ENCODE measurements at places on chromosomes 12 and 14.

GRCh38 chr14:89719366-89720075 is 235.0 kb downstream of the EFCAB11 start:
- no peak for DNase-seq

- DNase-seq, result no peak
Observed at GRCh38 chr14:30995689-30996088, 29.8 kb upstream of the AP4S1 start.

GRCh38 chr12:11896417-11896929 is 174.3 kb upstream of the BCL2L14 start:
- DNase-seq, result no peak

GRCh38 chr14:77154421-77154820 is 12.8 kb upstream of the ZDHHC22 start:
- DNase-seq, result peak; percentile 53

- no peak for DNase-seq
Observed at GRCh38 chr14:57704763-57705162, 161.1 kb downstream of the SLC35F4 start.

GRCh38 chr12:126191031-126191891 is 1126.0 kb downstream of the AACS start:
- no peak for DNase-seq

GRCh38 chr14:55721353-55721752 is 141.3 kb downstream of the KTN1 start:
- no peak for DNase-seq

DNA sequence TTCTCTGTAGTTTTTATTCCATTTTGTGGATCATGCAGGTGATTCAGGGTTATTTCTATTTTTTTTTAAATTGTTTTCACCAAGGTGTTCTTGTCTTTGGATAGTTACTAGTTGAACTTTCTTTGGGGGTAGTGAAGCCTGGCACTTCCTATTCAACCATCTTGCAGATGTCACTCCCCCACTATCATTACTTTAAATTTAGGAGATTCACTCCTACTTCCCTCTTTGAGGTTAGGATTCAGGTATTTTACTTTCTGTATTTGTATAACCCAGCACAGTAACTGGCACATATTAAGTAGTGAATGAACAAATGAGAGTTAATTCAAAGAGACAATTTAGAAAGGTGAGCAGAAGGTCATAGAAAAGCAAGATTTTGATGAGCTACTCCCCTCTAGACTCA is 255.6 kb downstream of the ATP23 start:
- DNase-seq, result no peak

- DNase-seq, result no peak
Observed at GRCh38 chr12:120474616-120474960, 5.0 kb upstream of the SRSF9 start.

- no peak for DNase-seq
Observed at GRCh38 chr14:64407329-64407728, 19.2 kb downstream of the MTHFD1 start.

DNA sequence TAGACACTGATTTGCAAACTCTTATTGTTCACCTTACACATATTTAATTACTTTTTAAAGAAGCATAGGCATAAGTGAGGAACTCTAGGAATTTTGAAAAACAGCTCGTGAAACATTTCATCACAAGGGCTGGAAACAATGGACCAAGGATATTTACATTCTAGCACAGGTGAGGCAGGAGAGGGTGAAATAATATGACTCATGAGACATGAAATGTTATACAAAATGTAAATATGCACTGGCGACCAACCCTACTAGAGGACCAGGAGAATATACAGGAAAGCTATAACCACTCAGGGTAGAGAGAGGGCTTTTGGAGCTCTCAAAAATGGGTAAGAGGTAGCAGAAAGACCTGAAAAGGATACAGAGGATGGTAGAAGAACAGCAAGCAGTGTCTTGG is 115.3 kb downstream of the PTGER2 start:
- no peak for DNase-seq

- no peak for DNase-seq
Observed at GRCh38 chr12:19484738-19485137, 45.4 kb downstream of the AEBP2 start.

GRCh38 chr14:102539544-102540314 is 30.2 kb upstream of the ANKRD9 start:
- no peak for DNase-seq
